CD8-positive, alpha-beta memory T cell (primary cell): ENCODE measurements at places on chromosomes 1 and 21. TPM values are rescaled to one million over a fixed set of nuclear protein-coding genes. Genes with fewer than 3 reads are reported as not detected.

Gene OR2AK2
- not detected for polyA plus RNA-seq

Gene GREM2
- 0.61 TPM for polyA plus RNA-seq

Gene KIF26B
- not detected for polyA plus RNA-seq

Gene GLMN
- polyA plus RNA-seq = 11.1 TPM

Gene AKR7A3
- not detected for polyA plus RNA-seq

Gene HSF2BP
- polyA plus RNA-seq = 0.28 TPM

Gene KCND3
- polyA plus RNA-seq = not detected

Gene TRIM67
- polyA plus RNA-seq = not detected

Gene PLA2G2D
- polyA plus RNA-seq = not detected

GRCh38 chr1:178538192-178538916 is 25.4 kb downstream of the TEX35 start:
- no peak for DNase-seq

DNA sequence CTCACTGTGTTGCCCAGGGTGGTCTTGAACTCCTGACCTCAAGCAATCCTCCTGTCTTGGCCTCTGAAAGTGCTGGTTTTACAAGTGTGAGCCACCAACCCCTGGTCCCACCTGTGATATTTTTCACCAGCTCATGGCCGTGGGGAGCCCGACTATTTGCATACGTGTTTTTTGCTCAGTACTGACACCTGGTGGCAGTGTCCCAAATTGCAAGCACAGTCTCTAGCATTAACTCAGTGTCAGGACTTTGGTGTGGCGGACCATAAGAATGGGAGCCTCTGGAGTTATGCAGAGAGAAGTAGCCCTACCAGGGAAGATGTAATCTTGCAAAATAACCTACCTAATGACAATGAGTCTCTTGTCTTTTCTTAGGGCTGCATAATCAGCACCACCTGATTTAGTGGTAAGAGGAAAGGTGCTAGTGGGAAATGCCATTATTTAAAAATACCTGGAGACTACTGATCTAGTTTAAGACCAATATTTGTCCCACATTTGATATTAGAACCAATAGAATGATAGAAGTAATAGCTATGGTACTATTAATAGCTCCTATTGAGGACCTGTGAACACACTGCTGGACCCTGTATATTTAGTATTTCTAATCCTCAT is 305.4 kb downstream of the DISC1 start:
- DNase-seq = peak; percentile 11

DNA sequence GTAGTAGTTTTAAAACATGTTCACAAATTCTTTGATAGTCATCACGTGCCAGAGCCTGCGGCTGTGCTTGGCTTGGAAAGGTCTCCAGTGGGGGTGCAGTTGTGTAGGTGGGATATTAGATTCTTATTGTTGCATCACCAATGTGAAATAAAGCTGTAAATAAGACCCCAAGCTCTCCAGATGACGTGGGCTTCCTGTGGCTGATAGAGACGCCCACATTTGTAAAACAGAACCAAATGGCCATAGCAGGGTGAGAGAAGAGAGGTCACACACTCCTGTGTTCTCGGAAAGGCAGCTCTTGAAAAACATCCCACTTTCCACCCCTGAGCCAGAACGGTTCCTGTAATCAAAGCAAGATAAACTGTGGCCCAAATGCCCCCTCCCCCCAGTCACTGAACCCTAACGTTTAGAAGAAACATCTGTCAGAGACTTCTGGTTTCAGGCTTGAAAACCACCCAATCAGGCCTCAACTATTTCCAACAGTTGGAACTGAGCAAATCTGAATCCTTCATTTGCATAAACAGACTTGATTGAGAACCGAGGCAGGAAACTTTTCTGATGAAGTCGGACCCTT is 6.6 kb upstream of the NTPCR start:
- DNase-seq = no peak

- DNase-seq = no peak
Observed at GRCh38 chr21:28333578-28334075, 659.0 kb downstream of the LTN1 start.

DNA sequence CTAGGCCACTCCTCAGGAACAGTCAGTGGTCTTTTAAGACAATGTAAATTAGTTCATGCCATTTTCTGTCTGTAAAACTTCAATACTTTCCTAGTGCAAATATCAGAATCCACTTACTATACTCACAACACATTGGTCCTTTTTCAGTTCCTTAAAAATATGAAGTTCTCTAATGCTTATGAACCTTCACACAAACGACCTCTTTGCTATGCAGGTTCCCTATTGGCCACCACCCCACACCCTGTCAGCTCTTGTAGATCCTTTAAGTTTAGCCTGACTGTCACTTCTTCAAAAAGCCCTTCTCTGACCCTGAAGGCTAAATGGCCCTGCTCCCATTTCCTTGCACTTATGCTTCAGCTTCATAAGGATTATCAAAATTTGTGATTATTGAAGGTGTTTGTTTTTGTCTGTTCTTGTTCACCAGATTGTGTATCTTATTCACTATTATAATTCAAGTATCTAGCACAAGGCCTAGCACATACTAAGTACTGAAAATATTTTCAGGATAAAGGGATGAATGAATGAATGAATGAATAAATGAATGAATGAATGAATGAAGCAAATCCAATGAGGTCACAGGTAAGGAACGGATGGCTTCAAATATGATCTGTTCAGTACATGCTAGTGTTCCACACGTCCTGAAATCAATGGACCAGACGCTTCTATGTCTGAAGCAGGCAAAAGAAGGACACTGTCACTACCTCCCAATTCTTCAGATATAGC is 373.9 kb downstream of the VAV3 start:
- DNase-seq = no peak

- no peak for DNase-seq
Observed at GRCh38 chr21:14491269-14491681, 54.8 kb downstream of the SAMSN1 start.

GRCh38 chr1:56031001-56031400 is 548.4 kb downstream of the PLPP3 start:
- no peak for DNase-seq

- no peak for DNase-seq
Observed at GRCh38 chr1:159141584-159142390, 29.6 kb upstream of the CADM3 start.

DNA sequence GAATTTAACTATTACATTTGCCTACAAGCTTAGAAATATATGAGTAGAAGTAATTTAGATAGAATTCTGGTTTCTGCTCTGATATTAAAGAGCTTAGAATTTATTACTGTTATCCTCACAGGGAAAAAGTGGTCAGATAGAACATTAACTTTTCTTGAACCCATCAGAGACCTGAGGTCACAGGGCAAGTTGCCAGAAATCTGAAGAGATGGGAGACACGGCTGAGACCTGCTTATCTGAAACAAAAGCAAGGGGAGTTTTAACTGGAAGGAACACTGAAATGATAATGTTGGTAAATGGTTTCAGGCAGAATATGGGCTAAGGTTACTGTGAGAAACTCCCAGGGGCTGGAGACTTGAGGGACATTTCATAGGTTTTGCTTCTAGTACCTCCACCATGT is 28.0 kb upstream of the USP25 start:
- no peak for DNase-seq

- peak; percentile 25 for DNase-seq
Observed at GRCh38 chr1:157137408-157138219, 581 bp downstream of the ETV3 start.

DNA sequence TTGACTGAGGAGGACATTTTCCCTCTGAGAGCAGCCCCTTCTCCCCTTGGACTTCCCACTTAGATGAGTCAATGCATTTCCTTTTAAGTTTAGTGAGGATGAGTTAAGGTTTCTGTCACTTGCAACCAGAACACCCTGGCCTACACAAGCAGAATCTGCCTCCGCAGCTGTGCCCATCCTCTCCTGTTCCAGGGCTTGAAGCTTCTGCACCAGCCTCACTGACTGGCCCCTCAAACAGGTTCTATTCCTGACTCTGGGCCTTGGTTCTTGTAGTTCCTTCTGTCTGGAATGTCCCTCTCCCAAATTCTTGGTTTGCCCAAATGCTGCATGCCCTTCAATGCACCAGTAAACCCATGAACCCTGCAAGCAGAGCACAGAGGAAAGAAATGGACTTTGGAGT is 394.4 kb downstream of the PTPRU start:
- no peak for DNase-seq

- no peak for DNase-seq
Observed at GRCh38 chr1:157691285-157691920, 9.2 kb downstream of the FCRL3 start.

DNA sequence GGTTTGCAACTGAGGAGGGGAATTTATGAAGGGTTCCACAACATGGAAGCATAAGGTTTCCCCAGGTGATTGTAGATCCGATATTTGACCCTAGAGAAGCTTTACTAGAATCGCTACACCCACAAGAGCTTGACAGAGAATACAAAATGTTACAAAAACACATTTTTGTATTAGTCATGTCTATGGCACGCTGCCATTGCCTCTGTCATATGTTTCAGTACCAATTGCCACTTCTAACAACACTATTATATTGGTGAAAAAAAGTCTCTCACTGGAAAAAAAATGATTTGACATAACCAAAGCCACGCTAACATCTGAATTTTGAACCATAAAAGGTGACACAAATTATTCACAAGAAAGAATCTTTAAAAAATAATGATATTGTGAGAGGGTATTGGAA is 214.5 kb downstream of the KCNT2 start:
- DNase-seq = no peak

GRCh38 chr1:220877377-220878095 is 1.7 kb upstream of the HLX start:
- DNase-seq = no peak

DNA sequence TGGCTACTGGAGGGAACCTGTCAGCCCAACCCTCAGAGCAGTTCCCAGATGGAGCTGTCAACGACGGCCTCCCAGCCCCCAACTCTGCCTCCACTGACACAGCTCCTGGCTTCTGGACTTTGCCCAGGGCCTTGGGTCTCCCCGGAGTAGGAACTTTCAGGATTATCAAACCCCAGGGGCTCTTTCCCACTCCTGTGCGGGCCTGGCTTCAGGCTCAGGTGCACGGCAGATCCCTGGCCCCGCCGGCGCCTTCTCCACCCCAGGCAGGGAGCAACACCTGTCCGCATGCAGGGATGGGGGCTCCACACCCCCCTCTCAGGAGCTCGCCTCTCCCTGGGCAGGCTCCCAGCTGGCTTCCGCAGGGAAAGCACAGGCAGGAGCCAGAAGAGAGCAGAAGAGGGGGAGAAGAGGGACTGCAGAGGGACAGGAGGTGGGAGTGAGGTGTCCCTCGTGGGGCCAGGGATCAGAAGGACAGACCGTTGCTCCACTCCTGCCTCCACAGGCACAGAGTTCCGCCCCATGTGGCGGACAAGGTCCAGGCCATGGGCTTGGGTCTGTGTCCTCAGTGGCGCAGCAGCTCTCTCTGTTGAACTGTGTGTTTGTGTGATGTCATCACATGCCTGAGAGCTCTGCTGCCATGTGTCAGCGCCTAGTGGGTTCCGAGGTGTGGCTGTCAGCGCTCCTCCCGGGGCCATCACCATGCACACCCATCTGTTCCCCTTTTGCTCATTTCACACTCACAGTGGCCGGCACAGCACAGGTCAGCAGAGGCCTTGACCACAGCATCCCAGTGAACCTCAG is 107.7 kb downstream of the PDE9A start:
- no peak for DNase-seq

- DNase-seq = no peak
Observed at GRCh38 chr1:37068897-37069296, 34.6 kb upstream of the GRIK3 start.

GRCh38 chr1:54229281-54229891 is 29.4 kb downstream of the MRPL37 start:
- no peak for DNase-seq

DNA sequence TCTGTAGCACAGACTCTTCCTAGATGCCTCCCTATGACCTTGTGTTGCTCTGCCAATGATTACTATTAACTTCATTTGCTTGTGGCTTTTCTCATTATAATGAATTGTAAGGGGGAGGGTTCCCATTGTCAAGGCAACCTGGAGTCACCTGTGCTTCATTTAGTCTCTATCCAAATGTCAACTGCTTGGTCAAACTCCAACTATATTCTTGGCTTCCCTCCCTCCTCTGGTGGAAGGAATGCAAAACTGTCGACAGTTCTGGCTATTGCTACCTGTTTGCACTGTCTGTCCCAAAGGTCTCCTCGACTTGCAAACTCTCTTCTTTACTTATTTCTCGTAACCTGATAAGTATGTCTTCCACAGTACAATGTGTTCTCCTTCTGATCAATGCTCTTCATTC is 100.3 kb downstream of the CACNA1E start:
- no peak for DNase-seq

- DNase-seq = no peak
Observed at GRCh38 chr1:116428576-116428975, 55.5 kb downstream of the ATP1A1 start.

DNA sequence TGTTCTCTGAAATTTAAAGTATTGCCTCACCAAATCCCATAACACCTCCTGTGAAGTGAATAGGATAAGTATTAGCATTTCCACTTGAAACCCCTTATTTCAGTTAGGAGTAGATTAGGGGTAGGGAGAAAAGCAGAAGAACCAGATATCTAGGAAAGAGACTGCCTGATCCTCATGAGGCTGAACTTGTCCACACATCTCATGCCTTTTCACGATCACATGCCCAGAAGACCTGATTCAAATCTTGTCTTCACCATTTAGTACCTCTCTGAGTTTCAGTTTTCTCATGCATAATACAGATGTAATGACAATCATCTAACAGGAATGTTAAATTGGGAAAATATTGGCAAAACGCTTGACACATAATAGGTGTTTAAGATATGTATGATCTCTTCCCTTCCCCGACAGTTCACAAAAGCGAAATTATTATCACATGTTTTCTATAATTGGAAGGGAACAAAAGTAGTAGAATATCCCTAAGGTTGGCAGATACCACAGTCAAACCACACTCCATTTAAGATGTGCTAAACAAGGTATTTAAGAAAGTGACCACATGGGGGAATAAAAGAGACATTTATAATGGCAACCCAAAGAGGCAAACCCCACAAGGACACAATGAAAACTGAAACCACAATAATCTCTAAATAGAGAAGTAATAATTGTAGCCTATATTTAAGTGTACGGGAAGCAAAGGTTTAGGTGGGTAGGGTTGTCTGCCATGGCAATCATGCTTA is 25.2 kb downstream of the GFI1 start:
- DNase-seq = no peak

GRCh38 chr1:61612602-61613001 is 112.3 kb downstream of the TM2D1 start:
- no peak for DNase-seq

GRCh38 chr1:210362526-210362925 is 33.8 kb downstream of the HHAT start:
- DNase-seq = no peak

DNA sequence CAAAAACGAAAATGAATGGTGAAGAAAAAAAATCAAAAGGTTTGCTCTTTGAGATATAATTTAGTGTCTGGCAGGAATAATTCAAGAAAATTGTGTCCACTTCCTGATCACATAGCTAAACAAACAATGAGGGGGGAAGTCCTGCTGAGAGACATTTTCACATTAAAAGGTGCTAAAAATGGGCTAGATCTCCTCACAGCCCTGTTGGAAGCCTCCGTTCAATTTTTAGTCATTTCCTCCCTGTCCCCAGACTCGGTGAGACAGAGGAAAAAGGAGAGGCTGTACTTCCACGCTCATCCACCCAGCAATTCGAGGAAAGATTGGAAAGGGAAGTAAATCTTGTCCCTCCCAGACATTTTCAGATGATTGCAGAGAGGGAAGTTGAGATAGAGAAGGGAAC is 103.7 kb downstream of the BARHL2 start:
- DNase-seq = no peak
